ENCODE measurements at places on chromosomes 7 and 10.

- DNase-seq = no peak
These were observed 173.2 kb downstream of the RTKN2 start for GRCh38 chr10:62095181-62096122.

DNA sequence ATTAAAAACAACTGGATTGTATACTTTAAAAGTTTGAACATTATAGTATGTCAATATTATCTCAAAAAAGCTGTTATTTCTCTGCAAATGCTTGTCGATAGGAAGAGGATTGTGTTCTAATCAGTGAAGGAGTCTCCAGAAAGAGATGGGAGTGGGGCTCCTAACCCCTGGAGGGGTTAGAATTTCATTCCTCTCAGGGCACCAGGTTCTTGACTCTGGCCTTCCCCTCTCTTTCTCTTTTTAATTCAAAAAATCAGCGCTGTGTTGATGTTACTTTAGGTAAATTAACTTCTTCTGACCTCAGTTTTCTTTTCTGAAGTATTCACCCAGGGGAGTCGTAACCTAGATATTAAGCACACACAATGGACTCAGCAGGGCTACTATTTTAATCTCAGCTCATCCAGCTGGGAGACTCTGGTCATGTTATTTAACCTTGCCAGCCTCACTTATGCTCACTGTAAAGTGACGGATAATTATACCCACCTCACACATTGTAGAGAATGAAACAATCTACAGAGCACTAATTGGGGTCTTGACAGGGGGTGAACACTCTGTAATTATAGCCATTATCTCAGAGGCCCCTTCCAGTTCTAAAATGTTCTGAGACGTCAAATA, 59.4 kb downstream of the GCC1 start:
- DNase-seq = no peak

DNA sequence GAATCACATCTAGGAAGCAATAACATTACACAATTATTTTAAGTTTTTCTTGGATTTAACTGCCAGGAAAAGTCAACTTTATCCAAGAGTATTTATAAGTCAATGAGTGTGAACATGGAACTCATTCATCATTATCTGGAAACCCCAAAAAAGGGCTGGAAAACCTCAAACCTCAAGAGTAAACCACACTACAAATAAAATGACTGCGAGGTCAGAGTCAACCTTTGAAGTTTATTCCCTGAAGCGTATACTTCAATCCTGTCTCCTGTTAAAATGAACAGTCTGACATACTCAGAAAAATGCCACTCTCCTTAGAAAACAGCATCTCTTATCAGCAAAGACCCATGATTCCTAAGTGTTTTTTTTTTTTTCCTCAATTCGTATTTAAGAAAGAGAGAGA, 86.5 kb downstream of the RELN start:
- DNase-seq = no peak

GRCh38 chr10:82267960-82268359, 393.0 kb downstream of the NRG3 start:
- DNase-seq = no peak

DNA sequence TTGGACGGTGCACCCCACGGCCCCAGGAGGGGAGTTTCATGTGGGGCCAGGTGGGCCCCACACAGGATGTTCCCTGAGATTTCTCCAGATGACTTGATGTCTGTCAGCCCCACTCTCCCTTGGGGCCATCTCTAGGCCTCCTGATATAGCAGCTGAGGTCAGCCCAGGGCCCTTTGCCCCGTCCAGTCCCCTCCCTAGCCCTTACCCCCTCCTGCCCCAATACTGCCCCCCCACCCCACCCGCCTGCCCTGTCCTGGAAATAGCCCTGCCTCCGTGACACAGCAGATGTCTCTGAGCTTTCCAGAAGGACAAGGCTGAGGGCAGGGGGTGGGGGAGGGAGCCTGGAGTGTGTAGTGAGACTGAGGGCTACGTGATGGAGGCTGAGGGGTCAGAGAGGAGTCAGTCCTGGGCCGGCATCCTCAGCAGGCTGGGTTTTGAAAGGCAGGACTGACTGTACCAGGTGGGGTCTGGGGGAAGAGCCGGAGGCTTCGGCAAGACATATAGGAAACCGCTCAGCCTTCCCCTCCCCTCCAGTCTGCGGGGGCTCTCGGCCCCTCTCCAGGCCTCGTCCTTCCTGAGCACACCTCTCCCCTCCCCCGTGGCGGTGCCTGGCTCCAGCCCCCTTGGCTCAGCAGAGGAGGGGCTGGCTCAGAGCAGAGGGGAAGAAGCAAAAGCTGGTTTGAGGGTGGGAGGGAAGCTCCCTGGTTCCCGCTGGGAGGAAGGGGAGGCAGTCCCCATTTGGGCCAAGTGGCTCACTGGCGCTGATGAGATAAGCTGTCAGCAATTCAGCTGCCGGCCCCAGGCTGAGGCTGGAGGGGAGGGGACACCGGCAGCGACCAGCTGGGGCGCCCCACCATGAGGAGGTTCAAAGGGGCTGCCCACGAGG, 2.0 kb downstream of the FLNC start:
- no peak for DNase-seq

DNA sequence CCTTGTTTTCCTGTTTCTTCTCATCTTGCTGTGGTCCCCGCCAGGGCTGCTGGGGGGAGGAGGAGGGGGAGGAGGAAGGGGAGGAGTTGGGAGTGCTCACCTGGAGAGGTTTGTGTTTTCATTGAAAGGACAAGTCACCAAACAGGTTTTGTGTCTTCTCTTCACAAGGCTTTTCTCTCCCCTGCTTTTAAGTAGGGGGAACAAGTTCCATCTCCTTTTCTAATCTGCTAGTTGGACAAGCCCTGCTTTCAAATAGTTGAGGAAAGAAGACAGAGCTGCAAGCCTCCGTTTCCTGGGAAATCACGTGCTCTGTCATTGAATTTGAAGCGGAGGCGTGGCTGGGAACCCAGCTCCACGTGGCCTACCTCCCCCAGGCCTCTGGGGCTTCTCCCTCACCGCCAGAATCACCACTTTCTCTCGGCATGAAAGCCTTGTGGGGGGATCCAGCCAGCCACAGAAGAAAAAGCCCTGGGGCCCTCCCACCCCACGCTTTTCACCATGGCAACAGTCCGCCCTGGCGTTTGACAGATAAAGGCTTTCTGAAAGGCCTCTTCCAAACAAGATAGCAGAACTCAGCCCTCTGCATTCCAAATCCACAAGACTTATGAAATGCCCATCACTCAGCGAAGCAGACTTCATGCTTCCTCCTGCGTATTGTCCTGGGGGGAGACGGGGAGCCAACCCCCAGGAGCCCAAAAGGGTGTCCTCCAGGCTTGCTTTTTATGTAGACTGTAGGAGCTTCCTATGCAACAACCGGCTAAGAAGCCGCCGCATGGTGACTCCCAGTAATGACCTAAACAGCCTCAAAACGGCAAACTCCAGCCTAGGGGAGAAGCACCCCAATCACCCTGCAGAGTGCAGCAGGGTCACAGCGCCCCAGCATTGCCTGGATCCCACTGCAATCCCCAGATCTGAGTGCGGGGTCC, 51.7 kb downstream of the PROSER2 start:
- peak; percentile 76 for DNase-seq

GRCh38 chr10:27242951-27243551, 2.5 kb upstream of the ACBD5 start:
- no peak for DNase-seq

DNA sequence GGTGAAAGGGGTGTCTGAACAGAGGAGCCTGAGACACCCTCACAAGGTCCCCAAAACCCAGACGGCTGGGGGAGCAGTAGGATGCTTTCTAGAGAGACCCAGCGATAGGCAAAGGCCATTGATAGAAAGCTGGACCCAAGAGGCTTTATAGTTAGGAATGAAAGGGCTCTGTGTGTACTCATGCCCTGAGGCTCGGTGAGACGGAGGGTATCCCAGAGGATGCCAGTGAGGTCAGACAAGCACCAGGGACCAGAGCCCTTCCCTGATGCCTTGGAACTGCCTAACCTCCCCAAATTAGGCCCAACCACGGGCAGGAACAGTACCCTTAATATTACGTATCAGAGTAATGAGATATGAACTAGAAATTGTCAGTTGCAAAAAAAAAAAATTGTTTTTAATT, 48.6 kb upstream of the RTKN2 start:
- DNase-seq = no peak

DNA sequence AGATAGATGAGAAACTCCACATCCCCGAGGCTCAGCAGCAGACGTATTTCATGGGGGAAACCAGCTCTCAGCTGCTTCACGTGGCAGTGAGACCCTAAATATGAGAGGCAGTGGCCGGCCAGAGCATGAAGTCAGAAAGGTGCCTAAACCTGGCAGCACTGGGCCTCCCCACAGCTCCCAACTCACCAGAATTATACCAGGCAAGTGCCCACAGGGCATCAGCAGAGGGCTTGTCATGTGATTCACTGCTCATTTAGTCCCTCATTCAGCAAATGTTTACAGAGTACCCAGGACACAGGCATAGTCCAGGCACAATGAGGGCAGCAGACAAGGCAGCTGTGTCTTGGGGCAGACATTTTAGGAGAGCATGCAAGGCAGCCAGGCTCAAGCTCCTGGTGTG, 212.6 kb downstream of the PTPRN2 start:
- no peak for DNase-seq

DNA sequence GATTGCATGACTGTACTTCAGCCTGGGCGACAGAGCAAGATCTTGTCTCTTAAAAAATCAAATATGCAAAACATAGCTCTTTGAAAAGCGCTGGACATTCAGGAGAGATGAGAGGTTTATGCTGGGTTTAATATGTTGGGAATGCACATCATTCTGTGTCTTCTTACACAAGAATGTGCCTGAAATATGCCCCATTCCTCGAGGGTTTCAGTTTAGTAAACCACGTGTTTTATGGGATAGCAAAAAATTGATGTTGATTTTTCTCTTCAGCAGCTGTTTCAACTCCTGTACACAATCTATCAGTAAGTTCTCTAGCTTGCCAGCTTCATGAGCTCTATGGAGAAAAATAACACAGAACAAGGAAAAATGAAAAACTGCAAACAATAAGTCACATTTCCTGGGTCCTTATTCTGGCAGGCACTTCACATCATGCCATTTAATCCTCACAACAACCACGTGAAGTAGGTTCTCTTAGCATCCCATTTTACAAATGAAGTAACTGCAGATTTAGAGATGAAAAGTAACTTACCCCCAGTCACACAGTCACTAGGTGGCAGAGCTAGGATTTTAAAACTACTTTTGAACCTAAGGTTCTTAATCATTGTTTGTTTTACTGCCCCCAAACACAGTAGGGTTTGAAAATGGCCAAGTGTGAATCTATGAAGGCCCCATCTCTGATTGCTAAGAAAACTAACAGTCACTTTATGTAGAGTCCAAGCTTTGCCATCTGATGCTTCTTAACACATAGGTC, 423.6 kb downstream of the PHTF2 start:
- DNase-seq = no peak

- DNase-seq = no peak
These were observed 34.4 kb upstream of the PNLIP start for GRCh38 chr10:116511365-116511764.

DNA sequence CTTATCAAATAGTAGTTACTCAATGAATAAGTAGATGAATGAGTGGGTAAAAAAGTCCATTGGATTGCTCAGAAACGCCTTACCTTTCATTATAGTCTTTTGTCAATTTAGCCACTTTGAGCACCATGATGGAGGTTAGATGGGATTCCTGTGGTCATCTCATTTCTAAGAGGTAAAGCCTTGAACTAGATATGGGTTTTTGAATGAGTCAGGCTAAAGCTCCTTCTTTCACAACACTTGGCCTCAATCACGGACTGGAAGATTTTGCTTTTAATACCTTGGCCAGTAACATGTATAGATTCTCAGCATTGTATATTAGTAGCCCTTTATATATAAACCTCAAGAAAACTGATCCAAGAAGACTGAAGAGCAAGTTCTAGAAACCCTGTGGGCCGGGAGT, 99.7 kb upstream of the CCDC6 start:
- no peak for DNase-seq

- DNase-seq = no peak
These were observed 42.7 kb upstream of the RSBN1L start for GRCh38 chr7:77653572-77653971.

DNA sequence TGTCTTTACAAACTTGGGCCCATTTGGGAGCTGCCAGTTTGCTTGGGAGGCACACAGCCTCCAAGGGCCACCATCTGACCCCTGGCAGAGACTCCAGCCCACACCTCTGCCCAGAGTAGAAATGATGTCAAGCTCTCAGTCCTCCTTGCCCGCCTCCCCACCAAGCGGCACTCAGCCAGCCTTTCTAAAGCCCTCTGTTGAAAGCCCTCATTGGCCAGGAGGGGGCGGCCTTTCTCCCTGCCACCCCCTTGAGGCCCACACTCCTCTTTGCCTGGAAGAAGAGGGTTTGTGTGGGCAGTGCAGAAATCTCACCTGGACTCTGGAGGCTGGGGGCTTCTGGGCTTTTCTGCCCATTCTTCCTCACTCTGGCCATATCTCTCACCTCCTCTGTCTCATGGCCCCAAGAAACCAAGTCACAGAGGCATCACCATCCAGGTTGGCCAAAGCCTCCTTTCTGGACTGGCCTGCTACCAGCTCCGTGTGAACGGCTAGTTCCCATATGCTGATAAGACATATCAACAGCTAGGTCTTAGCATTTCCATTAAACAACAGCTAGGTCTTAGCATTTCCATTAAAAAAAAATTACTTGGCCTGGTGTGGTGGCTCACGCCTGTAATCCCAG, 36.1 kb downstream of the UBTD1 start:
- no peak for DNase-seq

DNA sequence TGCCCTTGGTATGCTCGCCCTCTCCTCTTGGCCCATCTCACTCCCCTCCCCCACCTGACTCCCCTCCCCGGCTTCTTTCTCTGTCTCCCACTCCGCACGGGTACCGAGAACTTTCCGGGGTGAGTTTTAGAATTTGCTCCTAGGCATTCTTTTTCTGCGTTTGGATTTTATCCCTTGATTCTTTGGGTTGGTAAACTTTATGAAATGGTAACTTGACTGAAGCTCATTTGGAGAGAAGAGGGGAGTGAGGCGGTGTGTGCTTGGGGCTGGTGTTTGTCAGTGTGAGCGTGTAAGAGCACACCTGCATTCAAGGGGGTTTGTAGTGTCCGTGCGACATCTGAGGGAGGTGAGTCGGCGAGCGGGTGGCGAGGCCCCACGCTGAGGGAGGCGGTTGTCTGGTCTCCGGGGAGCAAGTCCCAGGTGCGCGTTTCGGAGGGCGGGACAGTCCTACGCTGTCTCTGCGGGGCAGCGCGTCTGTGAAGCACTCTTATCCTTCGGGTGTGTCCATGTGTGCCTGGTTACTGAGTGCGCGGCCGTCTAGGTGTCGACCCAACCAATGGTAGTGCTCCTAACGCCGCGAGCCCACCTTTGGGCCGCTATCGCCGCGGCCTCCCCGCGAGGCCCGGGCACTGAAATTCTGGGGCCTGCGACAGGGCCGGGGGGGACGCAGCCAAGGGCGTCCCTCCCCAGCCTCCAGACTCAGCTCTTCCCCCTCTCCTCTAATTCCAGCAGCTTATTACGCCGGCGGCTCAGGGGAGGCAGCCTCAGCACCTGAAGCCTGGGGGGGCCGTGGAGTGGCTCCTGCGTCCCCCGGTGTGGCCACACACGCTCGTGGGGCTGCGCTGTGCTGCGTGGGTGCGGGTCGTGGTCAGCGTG, 2.6 kb upstream of the ZNF503 start:
- no peak for DNase-seq

- DNase-seq = no peak
These were observed 107.8 kb upstream of the PPP1R3A start for GRCh38 chr7:114026486-114027089.

Measured in sciatic nerve (tissue), 2 donors.